Stimulated activated CD4-positive, alpha-beta T cell treated with anti-CD3 and anti-CD28 coated beads, Interleukin-1b, Interleukin-23, amount 100 ng/mL, for 48 hours (primary cell): ENCODE measurements at places on chromosomes 12 and 14.

- no peak for DNase-seq
These were observed 76.7 kb upstream of the RFLNA start for GRCh38 chr12:124218243-124218560.

DNA sequence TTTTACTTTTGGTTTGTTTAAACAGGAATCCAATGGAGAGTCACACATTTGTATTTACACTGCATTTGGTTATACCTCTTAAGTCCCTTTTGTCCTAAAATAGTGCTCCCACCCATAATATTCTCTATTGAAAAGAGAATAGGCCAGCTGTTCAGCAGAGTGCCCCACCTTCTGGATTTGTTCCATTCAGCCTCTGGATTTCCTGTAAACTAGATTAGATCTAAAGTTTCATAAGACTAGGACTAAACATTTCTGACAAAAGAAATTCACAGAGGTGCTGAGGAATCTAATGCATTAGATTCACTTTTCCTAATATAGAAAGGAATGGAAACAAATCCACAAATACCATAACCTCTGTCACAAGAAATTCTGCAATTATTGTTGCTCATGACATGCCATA is 38.1 kb downstream of the GCH1 start:
- no peak for DNase-seq

DNA sequence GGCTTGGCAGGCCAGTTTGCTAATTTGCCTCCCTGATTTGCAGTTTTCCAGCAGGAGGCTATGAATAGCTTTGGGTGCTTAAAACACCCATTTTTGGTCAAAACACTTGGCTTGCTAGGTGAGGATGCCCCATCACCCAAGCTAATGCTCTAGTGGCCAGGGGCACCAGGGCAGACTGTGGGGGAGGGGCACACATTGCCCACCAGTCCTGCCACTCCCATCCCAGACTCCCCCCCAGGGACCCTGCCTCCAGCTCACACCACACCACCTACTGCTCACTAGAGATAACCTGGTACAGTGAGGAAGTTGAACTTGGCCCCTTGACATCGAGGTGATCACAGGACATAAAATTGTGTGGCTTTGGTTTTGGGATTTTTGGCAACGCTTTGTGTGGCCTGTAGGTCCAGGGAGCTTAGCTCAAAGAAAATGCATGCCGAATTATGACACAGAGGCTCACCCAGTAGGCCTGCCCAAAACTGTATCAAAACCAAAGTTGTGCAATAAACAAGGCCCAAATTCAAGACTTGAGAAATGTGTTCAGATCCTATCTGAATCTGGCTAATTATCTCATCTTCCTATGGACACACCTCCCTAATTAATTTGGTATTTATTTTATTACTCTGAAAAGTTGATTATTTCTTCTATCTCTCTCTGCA is 4.3 kb downstream of the NUAK1 start:
- DNase-seq = no peak

DNA sequence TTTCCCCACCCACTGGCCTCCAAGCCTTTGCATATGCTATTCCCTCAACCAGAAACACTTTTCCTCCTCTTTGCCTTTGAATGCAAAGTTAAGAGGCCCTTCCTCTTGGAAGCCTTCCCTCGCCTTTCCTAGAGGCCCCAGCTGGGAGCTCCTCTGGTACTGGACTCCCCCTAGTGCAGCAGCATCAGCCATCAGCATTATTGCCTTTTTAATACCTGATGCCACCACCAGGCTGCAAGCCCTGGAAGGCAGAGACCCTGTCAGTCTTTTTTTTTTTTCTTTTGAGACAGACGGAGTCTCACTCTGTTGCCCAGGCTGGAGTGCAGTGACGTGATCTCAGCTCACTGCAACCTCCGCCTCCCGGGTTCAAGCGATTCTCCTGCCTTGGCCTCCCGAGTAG is 19.1 kb upstream of the PLA2G1B start:
- no peak for DNase-seq

GRCh38 chr12:11805680-11806079 is 156.2 kb downstream of the ETV6 start:
- no peak for DNase-seq

GRCh38 chr12:19819231-19819630 is 379.9 kb downstream of the AEBP2 start:
- no peak for DNase-seq

GRCh38 chr12:122486805-122487426 is 13.8 kb downstream of the ZCCHC8 start:
- no peak for DNase-seq

DNA sequence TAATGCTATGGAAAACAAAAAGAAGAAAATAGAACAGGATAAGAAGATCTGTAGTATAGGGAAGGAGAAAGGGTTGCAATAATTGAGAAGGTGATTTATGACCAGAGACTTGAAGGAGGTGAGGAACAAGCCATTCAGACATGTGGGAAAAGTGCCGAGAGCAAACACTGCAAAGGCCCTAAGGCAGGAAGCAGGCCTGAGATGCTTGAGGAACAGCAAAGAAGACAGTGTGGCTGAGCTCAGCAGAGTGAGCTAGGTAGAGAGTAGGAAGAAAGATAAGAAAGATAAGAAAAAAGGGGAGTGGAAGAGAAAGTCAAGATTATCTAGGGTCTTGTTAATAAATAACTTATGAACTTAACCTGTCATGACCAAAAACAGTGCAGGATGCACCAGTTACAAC is 671.8 kb downstream of the RPS29 start:
- no peak for DNase-seq
